GM23248 (cell line): ENCODE measurements at places on chromosomes 6 and 20. TPM values are rescaled to one million over a fixed set of nuclear protein-coding genes. Genes with fewer than 3 reads are reported as not detected.

GRCh38 chr6:247351-247750, 44.9 kb upstream of the DUSP22 start:
- H3K4me1 ChIP-seq, result no peaks in the 10 kb centered on the region
- H3K27ac ChIP-seq, result no peak overlapping the region

GNMT gene
- not detected in 2 replicates for total RNA-seq

GRCh38 chr20:44018259-44018941, 103.7 kb downstream of the TOX2 start:
- H3K4me3 ChIP-seq, result peak overlapping the region; percentile 57
- H3K27me3 ChIP-seq, result no peaks in the 10 kb centered on the region; the same call in 1 of the 2 replicates
- peak overlapping the region; percentile 21; the same call in 1 of the 2 replicates for H3K27ac ChIP-seq
- no peaks in the 10 kb centered on the region for H3K36me3 ChIP-seq
- peak; percentile 90 for DNase-seq

LPIN3 gene
- 11.1 and 11.5 TPM in 2 replicates for total RNA-seq

TSBP1 gene
- total RNA-seq, result not detected in 2 replicates
